ENCODE measurements at places on chromosomes 12 and 14.

- no peak for DNase-seq
Observed at GRCh38 chr12:58588770-58589169, 331.5 kb downstream of the LRIG3 start.

GRCh38 chr14:71449316-71450055 lies 482.7 kb upstream of the RGS6 start:
- no peak for DNase-seq

GRCh38 chr12:57231276-57232021 lies 1.9 kb downstream of the SHMT2 start:
- no peak for DNase-seq

DNA sequence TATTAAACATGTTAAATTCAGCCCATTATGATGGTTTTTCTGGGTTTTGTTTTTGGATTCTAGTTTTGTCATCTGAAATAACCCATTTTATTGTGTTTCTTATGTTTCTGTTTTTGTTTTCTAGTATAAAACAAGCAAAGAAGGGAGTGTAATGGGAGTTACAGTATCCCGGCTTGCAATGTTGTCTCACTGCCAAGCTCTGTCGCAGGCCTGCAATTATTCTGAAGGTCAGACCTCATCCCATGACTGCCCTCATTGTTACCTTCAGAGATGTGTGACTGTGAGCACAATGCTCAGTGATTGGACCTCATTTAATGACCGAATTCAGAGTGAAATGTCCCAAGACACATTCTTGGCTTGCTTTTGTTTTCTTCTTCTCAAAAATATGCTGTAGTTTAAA lies 73.0 kb upstream of the ATF1 start:
- no peak for DNase-seq

DNA sequence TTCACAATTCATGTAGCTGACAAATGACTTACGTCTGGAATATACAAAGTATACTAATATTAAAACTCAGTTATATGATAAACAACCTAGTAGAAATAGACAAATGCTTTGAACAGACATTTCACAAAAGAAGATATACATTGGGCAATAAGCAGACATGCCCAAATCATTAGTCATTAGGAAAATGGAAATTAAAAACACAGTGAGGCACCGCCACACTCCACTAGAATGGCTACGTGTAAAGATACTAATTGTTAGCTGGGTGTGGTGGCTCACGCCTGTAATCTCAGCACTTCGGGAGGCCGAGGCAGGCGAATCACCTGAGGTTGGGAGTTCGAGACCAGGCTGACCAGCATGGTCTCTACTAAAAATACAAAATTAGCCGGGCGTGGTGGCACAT lies 248.9 kb upstream of the TMEM132C start:
- no peak for DNase-seq

DNA sequence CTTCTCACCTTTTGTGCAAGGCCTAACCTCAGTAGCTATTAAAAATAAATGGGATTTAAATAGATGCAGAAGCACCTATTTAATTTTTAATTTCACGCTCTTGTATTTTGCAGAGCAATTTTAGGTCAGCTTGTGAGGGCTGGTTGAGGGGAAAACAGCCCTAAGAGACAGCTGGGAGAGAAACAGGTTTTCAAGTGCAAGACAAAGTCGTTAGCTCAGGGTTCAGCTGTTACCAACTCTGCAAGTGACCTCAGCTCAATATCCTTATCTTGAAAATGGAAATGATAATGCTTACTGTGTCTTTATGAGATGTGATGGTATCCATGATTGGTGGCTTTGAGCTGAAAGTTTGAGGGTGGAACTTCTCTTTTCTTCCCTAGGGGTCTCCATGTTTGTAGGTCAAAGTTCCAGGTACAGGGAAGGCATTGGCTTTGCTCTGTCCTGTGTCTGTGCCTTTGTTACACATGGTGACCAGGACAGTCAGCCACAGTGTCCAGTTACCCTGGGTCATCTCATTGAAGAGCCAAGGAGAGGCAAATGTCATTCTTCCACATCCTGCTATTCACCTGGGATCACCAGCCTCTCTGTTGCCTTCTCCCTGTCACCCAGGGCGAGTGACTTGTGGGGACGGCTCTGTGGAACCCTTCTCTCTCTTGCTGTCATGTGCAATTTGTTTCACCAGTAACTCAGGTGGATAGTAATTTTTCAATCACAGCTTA lies 100.3 kb downstream of the SAMD4A start:
- no peak for DNase-seq

DNA sequence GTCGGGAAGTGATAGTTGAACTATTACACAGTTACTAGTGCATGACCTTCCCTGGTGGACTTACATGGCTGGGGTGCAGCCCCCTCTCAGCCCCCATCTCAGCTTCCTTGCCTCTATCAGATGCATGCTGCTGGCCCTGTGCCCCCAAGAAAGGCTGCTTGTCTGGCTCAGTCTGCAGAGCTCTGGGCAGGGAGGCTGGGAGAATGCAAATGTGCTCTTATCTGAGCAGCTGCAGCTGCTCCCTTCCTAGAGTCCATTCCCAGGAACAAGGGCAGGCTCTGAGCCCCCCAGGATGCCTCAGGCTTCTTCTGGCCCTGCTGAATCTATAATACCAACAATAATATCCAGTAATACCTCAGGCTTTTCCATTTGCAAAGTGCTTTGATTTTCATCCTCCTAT lies 218.1 kb upstream of the SRRM4 start:
- no peak for DNase-seq

- no peak for DNase-seq
Observed at GRCh38 chr14:98501335-98501734, 770.7 kb downstream of the BCL11B start.

DNA sequence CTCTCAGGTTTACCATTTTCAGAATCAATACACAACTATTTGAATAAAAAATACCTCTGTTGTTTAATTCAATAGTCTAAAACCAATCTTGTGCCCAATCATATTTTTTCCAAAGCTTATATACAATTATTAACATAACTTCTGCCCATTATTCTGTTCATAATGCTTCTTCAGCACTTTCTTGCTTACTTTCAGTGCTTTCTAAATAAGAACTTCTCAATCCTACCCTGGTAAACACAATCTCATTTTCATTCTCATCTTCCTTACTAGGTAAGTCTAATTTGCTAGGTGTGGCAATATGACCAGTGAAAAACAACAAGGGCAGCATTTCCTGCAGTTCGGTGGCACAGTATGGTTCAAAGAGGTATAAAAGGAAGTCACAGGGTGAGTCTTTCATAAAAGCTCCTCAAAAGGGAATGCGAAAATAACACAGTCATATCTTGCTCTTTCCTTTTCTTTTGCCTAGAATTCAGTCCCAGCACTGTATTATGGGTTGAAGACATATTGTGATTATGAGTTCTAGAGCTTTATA lies 103.5 kb downstream of the FOXG1 start:
- DNase-seq = no peak

DNA sequence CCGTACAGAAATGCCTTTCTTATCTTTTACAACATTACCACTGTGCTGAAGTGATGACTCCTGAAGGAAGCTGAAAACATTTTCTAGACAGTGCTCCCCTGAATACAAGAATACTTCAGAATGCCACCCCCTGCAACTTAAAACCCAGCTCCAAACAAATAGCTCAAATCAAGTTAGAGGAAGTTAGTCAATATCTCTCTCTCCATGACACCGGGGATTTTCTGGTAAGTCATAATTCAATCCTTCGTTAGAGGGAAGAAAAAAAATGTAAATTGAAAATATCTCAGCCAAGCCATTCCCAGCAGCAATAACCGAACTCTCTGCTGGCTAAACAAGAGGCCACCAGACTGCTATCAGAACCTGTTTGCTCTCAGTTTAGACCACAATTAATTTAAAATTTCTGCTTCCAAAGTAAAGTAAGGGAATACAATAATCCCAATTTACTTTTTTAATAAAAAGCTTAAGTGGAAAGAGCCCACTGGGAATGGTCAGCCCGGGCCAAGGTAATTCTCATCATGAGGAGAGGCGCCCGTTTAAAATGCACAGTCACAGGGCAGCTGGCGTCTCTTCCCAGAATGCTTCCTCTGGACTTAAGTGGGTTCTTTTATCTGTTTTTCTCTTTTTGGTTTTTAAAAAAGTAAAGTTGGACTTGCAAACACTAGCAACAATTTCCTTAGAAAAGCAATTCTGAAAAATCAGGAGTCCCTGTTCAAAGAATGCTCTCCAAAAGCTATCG lies 710.1 kb upstream of the STXBP6 start:
- no peak for DNase-seq

DNA sequence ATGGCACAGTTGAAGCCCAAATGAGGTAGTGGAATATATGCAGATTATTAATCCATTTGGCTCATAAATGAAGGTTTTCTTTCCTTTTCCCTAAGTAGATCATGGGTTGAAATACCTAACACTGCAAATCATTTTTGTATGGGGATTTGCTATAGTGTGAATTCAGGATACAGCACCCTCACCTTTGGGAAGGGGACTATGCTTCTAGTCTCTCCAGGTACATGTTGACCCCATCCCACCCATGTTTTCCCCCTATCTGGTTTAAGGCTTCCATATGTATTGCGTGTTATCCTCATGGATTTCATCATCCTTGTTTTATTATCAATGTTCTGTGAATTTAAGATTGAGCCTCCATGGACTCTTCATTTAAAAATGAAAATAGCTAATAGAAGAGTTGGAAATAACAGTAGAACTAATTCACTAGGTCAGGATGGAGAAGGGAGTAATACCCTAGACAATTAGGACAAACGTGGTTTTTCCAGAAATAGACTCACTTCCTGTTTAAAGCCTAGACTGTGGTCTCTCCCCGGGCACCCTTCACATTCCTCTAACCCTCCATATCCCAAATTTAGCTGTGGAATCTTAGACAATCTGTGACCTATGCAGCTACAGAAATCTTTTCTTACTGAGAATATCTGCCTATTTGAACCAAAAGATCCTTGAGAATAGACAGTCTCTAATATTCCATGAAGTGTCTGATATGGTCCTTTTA lies 56.5 kb downstream of the DAD1 start:
- no peak for DNase-seq

DNA sequence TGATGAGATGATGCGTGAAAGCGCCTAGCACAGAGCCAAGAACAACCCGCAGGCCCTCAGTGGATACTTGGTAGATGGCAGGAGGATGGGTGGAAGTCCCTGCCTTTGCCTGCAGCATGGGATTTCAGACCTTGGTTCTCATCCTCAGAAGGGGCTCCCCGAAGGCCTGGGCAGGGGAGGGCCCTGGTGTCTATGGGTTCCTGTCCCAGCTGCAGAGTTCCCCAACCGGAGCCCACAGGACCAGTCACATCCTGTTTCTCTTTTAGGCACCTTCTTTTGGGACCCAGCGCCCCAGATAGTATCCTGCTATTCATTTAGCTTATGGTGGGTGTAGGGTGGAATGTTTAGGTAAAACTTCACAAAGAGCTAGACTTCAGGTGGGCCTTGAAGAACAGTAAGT lies 55.5 kb downstream of the CALM1 start:
- no peak for DNase-seq

- no peak for DNase-seq
Observed at GRCh38 chr12:77299910-77300669, 234.7 kb upstream of the E2F7 start.

GRCh38 chr14:70407621-70408020 lies 9.3 kb downstream of the SYNJ2BP start:
- DNase-seq = no peak

DNA sequence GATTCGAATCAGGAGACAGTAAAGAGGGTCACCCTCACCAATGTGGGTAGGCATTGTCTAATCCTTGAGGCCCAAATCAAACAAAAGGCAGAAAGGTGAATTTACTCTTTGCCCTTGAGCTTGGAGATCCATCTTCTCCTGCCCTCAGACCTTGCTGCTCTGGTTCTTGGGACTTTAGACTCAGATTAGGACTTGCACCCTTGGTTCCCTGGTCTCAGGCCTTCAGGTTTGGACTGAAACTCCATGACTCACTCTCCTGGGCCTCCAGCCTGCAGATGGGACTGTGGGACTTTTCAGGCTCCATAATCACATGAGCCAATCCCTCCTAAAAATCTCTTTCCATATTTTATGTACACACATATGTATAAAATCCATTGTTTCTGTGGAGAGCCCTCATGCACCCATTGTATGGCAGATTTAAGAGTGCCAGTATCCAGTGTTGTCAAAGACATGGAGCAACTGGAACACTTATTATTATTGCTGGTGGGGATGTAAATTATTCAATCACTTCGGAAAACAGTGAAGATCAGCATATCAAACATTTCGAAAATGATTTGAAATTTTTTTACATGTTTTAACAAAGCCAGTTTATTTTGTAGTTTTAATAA lies 48.7 kb downstream of the EID3 start:
- DNase-seq = no peak

DNA sequence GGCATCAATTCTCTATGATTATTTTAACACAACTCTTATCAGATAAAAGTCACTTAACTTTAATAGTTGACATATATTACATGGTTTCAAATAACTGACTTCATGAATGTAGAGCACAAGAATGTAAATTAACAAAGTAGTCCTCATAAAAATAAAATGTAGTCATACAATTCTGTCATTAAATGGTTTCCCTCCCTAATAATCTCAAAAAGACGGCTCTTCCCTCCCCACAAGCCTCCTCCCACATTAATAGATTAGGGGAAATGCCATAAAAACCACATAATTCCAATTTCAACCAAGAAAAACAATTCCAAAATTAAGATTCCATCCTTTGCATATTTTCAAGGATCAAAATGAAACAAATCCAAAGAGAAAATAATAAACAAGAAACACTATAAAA lies 36.7 kb downstream of the SPTLC2 start:
- no peak for DNase-seq

DNA sequence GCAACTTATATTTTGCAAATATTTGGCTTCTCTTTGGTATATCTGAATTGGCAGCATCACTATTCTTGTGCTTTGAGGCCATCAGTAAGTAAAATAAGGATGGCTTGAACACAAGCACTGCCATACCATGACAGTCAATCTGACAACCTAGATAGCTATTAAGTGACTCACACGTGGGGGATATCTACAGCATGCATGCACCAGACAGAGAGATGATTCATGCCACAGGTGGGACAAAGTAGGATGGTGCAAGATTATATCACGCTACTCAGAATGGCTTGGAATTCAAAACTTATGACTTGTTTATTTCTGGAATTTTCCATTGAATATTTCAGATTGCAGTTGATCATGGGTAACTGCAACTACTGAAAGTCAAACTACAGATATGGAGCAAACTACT lies 675.6 kb upstream of the MDGA2 start:
- DNase-seq = no peak

DNA sequence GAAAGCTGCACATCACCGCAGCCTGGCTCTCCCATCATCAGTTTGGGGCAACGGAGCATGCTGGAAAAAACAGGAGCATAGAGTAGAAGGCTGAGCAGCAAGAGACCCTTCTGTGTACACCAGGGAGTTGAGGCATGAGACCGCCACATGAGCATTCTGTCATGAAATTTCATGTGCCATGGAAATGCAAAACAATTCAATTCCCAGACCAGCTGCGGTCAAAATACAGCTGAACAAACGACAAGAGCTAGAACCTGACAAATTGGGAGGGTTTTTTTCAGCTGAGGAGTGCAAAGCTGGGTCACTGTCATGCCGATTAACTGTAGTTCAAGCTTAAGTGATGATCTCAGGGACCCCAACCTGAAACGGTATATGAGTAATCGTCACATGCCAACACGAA lies 37.1 kb downstream of the TMEM30B start:
- DNase-seq = no peak

- DNase-seq = no peak
Observed at GRCh38 chr14:54329082-54329695, 67.6 kb upstream of the CDKN3 start.

GRCh38 chr14:104546591-104547309 lies 32.8 kb upstream of the C14orf180 start:
- DNase-seq = no peak

- DNase-seq = no peak
Observed at GRCh38 chr12:52865090-52865944, 16.5 kb upstream of the KRT78 start.

- no peak for DNase-seq
Observed at GRCh38 chr14:87898301-87898700, 94.7 kb downstream of the GALC start.

GRCh38 chr12:24073170-24073810 lies 123.8 kb upstream of the SOX5 start:
- no peak for DNase-seq

All from activated B cell treated with CpG ODN at 0.5 μM for 24 hours (primary cell).